ENCODE measurements at places on chromosomes 3 and 15.

GRCh38 chr15:48221885-48222284 lies 15.8 kb downstream of the SLC12A1 start:
- no peak for DNase-seq

DNA sequence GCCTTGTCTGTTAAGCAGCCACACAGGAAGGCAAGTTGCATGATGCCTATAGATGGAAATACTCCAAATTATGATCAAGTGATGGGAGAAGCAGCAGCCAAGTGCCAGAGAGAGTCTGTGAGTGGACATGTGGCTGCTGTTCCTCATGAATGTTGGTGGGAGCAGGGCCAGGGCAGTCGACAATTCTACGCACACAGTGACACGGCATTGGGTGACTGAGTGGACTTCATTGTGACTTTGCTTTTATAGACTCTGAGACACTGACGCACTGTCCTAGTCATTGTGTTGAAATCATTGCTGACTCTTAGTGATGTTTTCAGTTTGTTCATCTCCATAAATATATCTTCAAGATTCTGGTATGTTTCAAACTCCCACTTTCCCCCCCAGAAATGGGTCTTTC lies 246.3 kb upstream of the SEMA6D start:
- DNase-seq = no peak

GRCh38 chr3:71994906-71995305 lies 210.0 kb upstream of the PROK2 start:
- no peak for DNase-seq

- DNase-seq = no peak
Measured at GRCh38 chr15:57227899-57228298, 148.4 kb upstream of the CGNL1 start.

GRCh38 chr3:135140591-135140990 lies 345.5 kb downstream of the EPHB1 start:
- DNase-seq = no peak

- DNase-seq = no peak
Measured at GRCh38 chr3:4011166-4011565, 211.9 kb downstream of the LRRN1 start.

GRCh38 chr15:47414207-47414606 lies 303.1 kb upstream of the SEMA6D start:
- no peak for DNase-seq

- DNase-seq = no peak
Measured at GRCh38 chr15:85709250-85709649, 85.5 kb downstream of the KLHL25 start.

- DNase-seq = no peak
Measured at GRCh38 chr15:93028111-93028631, 60.8 kb downstream of the RGMA start.

DNA sequence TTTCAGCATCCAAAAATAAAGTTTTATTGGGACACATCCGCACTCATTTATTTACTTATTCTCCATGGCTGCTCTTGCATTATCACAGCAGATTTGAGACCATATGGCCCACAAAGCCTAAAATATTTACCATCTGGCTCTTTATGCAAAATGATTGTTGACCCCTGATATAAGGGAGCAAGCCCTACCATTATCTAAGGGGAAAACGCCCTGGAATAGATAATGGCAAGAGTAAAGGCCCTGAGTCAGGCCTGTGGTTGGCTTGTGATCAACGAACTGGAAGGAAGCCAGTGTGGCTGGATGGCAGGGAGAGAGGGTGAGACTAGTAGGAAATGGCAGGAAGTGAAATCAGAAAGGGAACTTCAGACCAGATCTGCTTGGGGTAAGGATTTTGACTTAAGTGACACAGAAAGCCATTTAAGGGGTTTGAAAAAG lies 24.6 kb upstream of the DMXL2 start:
- no peak for DNase-seq

GRCh38 chr15:40549894-40550293 lies 14.9 kb downstream of the CCDC32 start:
- DNase-seq = peak; percentile 55

GRCh38 chr3:172649987-172650386 lies 60.9 kb downstream of the NCEH1 start:
- DNase-seq = no peak

GRCh38 chr15:52257734-52258062 lies 37.9 kb downstream of the MYO5C start:
- DNase-seq = no peak

GRCh38 chr3:149781741-149782140 lies 10.6 kb downstream of the ANKUB1 start:
- DNase-seq = no peak
